Activated naive CD8-positive, alpha-beta T cell treated with anti-CD3 and anti-CD28 coated beads, Interleukin-2, amount 50 U/mL, for 24 hours (primary cell): ENCODE measurements at places on chromosomes 5 and 9.

- DNase-seq: no peak
These were observed 33.0 kb upstream of the SLC25A51 start for GRCh38 chr9:37936965-37937364.

DNA sequence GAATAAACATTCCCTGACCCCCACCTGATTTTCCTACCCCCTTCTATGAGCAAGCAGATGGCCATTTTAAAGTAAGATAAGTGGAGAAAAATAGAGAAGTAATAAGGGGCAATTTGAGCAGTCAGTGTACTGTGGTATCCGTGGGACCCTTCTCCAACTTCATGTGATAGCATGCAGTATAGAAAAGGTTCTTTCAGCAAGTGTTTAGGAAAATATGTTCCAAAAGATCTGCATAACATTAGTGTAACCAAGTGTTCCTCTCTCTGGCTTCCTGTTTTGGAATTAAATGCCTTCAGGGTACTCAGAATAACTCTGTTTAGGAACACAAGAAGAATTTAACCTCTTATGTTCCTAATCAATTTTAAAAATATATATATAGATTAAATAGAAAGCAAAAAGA, 134.9 kb downstream of the ATG10 start:
- no peak for DNase-seq

DNA sequence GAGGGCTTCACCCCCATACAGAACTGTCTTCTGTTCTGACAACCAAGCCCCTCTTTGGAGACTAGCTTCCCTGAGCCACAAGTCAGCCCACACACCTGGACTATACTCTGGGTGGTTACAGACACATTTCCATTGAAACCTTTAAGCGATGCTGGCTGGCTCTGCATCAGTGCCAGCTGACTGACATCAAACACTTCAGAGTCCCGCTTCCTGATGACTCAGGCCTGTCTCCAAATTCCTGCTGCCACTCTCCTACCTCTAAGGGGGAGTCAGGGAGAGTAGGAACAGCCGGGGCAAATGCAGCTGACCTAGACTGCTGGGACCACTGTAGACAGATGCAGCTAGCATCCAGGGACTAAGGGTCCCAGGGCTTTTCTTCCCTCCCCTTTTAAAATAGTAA, 59.4 kb downstream of the SIL1 start:
- DNase-seq: no peak

DNA sequence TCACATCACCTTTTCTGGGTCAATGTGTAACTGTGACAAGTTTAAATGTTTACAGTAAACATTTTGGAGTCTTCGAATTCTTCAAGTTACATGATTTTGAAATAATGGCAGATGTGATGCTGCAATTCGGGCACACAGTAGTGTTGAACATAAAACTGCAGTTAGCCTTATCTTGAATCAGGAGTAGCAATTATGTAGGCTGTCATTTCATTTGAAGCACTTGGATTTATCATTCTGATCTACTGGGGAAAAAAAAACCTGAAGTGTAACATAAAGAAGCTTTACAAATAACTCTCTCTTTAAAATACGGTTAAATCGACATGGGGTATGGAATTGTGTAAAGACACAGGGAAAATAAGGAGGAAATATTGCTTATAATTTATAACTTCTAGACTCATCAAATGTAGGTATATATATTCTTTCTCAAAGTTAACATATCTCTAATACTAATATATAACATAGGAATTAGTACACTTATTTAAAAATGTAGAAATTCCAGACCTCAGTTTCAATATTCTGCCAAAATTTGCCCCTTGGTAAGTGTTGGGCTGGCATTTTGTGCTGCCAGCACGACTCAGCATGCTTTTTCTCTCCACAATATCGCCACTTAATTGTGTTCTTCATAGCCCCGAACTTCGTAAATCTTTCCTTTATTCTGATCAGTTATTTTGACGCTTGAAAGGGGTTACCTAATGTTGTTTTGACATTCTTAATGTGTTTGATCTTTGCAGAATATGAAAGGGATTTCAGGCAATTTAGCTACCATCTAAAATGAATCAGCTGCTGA, 226.7 kb downstream of the PRR16 start:
- DNase-seq: no peak

GRCh38 chr5:171365351-171365750, 22.3 kb upstream of the NPM1 start:
- DNase-seq: no peak

DNA sequence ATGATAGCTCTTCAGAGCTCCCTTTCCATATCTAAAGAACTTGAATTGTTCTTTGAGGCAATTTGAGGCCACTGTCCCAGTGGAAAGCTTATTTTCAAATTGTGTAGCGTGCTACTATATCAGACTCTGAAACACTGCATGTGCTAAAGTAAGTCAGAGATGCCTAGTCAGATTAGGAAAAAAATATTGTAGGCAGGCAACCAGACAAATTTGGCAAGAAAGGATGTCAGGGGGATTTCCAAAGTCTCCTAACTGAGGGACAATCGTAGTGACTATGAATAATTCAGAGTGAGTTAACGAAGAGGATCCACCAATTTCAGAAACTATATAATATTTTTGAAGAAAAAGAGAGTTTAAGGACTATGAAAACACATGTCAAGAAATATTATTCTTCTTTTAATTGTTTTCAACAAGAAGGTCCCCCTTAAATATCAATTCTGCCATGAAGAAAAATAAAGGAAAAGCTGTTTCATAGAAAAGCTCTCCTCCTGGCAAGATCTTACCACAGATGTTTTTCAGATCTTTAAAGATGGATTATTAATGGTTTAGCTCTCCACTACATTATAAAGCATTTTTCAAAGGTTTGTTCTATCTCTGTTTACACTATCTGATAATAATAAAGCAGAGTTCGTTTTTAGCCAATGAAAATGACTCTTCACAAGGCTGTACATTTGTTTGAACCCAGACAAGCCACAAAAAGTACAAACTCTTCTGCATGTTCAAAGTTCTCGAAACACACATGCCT, 273.5 kb upstream of the PTGER4 start:
- no peak for DNase-seq

GRCh38 chr9:135287627-135288026, 192.0 kb upstream of the PPP1R26 start:
- no peak for DNase-seq

GRCh38 chr9:106376689-106377088, 486.3 kb upstream of the ZNF462 start:
- no peak for DNase-seq

GRCh38 chr9:127538849-127539258, 73.2 kb upstream of the STXBP1 start:
- no peak for DNase-seq
